Stimulated activated CD8-positive, alpha-beta memory T cell treated with anti-CD3 and anti-CD28 coated beads, Interleukin-7, amount 100 ng/mL, for 4 hours (primary cell): ENCODE measurements at places on chromosomes 1 and 21.

GRCh38 chr21:14573244-14573643 lies 27.1 kb upstream of the SAMSN1 start:
- DNase-seq = no peak

DNA sequence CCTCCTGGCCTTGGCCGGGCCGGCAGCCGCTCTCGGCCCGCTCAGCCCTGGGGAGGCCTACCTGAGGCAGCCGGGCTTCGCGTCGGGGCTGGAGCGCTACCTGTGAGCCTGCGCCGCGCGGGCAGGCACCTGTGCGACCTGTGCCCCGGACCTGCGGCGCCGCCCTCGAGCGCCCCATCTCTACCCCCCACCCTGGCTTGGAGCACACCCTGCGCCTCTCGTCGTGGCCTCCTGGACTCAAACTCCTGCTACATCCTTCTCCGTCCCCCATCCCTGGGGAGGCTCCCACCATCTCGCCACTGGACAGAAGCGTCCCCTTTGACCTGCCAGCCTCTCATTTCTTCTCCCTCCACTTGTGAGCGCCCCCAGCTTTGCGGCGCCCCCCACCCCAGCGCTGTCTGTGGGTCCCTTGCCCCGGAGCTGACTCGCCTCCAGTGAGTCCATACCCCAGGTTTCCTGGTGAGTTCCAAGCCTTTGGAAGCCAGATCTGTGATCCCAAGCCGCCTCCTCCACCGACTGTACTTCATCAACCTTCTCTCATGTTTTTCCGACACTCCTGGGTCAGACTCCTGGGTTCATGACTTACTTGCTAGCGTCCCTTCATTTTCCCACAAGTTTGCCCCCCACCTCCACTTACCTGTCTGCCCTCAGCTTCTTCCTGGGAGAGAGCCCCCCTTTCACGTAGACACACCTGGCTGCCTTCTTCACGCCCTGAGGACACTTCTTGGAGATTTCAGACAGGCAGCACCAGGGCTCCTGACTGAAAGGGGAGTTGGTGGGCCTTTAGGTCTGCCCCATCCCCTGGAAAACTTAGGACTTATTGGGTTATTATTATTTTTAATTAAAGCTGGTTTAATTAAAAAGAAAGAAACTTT lies 1.3 kb downstream of the FOXE3 start:
- DNase-seq = no peak

DNA sequence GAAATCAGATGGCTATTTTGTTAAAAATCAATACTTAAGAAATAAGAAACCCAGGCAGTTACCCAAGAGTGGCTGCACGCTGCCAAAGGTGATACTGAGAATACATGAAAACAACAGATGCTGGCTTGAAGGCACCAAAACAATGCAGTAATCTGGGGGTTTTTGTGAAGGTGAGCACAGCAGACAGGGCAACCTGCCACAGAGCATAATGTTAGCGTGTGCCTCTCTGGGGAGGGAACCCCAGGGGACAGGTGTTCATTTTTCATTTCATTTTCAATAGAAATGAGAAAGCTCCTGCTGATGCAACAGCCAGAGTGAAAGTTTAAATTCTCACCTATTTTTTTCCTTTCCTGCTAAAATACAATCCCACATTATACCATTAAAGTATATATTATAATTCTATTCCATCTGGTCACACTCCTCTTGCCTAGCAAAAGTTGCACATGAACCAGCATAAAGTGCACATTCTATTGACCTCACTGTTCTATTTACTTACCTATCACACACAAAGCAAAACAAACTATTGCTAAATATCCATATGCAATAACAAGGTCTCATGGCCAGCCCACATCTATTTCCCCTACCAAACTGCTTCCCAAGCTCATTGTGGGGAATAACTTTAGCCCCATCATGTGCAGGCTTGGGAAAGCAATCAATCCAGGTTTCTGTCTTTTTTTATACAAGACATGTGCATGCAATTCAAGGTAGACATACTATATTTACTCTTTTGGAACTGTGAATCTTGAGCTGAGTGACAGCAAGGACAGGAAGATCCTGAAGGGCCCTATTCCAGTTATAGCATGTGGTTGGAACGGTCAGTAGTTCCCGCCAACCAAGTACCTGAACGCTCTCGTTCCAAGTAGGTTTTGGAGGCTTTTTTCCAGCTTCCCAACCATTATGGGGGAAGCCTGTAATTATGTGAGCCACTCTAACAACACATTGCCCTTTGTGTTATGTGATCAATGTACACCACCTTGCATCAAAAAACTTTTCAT lies 173.6 kb downstream of the RERE start:
- DNase-seq = no peak

GRCh38 chr1:115222616-115223402 lies 115.2 kb downstream of the NGF start:
- no peak for DNase-seq

- no peak for DNase-seq
These were observed 10.7 kb upstream of the GATAD2B start for GRCh38 chr1:153933430-153933829.

DNA sequence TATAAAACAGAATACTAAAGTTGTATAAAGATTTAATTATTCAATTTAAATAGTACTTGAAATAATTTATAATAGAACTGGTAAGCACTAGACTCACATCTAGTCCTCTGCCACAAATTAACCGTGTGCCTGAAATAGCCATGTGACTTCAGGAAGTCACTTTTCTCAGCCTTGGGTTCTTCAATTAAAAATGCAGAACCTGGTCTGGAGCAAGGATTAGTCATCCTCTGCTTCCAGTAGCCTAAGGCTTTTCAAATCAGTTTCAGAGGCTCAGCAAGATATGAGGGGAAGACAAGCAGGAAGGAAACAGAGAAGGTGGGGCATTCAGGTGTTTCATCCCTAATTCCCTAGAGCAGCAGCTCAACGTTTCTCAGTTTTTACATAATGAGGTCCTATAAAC lies 23.0 kb downstream of the DPH5 start:
- DNase-seq = no peak

DNA sequence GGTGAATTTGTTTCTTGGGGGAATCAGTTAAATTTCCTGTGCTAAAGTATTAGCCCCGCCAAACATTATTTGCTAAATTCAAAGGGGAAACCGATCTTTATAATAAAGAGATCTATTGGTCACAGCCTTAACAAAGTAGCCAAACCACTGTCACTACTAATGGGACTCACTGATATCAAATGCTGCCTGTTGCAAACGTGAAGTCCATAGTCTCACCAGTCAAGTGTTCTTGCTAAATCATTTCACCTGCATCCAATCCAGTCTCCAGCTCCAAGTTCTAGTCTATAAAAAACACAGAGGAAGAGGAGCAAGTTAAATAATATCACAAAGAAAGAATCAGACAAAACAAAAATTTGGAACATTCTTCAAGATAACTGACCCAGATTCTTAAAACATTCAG lies 30.1 kb downstream of the SH3BGR start:
- no peak for DNase-seq

DNA sequence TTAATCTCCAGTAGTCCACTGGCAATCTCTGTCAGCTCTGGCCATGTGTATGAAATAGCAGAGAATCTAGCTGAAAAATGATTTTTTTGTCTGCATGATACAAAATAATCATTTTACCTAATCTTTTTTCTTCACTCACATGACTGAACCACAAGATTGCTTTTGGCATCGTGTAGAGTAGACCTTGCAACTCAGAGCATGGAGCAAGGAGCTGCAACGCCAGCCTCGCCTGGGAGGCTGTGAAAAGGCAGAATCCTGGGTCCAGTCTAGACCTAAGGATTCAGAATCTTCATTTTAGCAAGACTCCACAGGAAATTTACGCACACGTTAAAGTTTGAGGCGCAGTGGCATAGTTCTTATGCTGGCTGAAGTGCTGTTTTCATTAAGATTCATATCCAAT lies 40.2 kb downstream of the TOMM20 start:
- DNase-seq = no peak

- no peak for DNase-seq
These were observed 11.2 kb upstream of the ZNF124 start for GRCh38 chr1:247182994-247183393.

DNA sequence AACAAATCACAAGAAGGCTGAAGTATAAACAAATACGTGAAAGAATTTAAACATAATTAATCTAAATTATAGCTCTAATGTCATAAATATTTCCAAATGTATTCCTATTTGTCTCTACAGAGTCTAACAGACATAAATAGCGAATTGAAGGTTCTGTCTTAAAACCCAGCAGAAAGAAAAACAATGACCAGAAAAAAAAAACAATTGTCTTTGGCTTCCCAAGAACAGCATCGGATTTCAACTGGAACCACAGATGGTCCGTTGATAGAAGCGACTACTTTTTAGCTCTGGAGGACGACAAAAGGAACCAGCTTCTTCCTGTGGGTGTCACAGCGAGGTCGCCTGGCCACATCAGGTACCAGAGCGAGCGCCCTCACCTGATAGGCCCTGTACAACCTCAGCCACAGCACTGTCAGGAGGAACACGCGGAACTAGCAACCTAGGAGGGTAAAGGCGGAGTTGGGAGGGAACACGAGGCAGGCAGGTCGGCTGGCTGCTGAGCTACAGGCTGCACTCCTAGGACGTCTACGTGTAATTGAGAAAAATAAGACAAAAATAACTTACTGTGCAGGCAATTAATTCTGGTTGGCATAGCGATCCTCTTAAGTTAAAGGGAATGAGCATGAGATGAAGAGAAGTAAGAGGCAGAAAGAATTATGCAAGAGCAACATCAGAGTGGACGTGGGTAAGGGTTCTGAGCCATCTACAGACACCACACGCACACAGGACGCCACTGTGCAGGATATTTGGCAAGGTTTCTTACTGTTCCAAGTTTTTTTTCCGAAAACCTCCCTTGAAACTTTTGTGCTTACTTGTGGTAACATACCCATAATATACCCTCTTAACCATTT lies 16.7 kb upstream of the PRDM15 start:
- peak; percentile 42 for DNase-seq

DNA sequence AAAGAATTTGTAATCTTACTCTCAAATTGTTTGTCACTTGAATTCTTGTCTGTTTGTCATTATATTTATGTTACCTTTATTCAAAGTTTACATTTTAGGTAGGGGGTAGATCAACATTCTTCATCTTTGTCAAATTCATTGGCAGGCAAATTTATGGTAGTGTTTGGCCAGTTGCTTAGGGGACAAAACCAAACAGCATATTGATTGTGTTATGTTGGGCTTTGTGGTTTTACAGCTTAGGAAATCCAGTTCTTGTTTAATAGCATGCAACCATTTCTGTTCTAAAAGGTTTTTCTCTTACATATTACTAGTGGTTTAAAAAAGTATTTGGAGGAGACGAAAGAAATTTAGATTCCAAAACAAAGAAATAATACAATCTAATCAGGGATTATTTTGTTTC lies 91.4 kb downstream of the HMCN1 start:
- DNase-seq = no peak

GRCh38 chr1:44036409-44037139 lies 5.3 kb upstream of the SLC6A9 start:
- DNase-seq = peak; percentile 56

DNA sequence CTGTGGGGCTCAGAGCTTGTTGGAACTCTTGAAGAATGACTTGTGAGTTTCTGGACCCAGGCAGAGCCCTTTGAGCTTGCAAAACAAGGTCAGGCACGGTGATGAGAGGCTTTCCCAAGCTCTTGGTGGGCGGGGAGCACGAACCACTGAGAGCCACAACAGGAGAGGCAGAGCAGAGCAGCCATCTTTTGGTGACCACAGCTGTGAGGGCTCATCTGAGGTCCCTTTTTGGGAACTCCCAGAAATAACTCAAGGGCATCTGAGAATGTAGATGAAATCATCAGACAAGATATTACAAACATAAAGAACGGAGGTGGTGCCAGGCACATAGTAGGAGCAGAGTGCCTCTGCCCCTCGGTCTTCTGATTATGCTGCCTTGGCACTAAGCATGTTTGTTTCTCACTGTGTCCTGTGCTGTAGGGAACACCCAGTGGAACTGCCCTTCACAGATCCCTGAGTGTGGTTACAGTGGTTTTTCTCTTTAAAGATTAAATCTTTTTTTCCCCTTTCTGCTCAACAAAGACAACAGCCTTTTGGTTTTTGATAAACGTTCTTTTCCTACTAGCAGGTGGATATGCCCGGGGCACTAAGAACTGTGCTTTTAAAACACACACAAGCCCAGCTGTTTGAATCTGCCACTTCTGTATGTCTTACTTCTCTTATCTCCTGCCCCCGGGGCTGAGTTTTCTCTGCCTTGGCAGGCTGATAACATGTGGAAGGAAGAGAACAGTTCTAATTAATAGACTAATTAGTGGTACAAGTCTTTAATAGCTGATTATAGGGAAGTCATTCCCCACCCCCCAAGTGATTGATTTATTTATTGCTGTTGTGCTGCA lies 37.7 kb downstream of the CD34 start:
- DNase-seq = no peak

DNA sequence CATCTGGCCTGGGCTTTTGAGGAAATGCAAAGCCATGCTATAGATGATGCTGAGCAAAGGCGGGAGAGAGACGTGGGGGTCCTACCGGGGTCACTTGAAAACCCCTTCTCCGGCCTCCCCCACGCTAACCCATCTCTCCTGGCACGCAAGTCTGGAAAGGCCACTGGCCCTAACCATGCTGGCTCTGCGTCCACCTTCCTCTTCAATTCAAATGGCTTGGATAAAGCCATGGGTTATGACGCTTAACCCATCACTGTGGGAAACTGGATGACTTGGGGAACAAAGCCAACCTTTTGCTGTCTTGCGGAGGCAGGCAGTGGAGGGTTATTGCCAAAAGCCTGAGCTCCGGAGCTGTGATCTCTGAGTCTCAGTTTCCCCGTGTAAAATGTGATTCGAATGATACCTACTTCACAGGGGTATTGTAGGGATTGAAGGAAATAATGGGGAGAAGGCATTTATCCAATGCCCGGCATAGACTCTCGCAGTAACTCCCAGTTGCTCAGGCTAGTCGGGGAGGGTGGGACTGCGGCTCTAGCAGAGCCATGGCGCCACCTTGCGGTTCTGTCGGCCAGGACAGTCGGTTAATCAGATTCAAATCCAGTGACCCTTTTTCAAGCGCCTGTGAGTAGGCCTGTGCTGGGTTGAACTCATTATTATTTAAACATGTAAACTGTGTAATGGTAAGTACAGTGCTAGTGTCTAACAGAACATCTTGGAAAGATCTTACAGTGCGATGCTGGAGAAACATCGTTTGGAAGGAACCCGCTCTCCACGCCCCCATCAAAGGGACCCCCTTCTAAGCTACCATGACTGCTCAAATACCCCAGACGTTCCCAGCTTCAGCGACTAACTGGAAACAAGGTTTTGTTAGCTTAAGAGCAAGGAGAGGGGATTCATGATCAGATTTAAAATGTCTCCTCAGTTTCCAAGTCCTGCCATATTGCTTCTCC lies 20.3 kb downstream of the NEK2 start:
- DNase-seq = peak; percentile 66

GRCh38 chr1:159091180-159091560 lies 14.6 kb upstream of the AIM2 start:
- DNase-seq = no peak

GRCh38 chr1:77012066-77012465 lies 144.8 kb downstream of the ST6GALNAC5 start:
- no peak for DNase-seq
